ENCODE measurements at places on chromosomes 13 and 19.
A peak's percentile ranks its signal among the peaks of the same experiment; 100 is the strongest.

- no peak for DNase-seq
Measured at GRCh38 chr13:76796851-76797250, 89.4 kb downstream of the KCTD12 start.

GRCh38 chr13:32731576-32731975 lies 145.3 kb downstream of the PDS5B start:
- DNase-seq, result peak; percentile 32

DNA sequence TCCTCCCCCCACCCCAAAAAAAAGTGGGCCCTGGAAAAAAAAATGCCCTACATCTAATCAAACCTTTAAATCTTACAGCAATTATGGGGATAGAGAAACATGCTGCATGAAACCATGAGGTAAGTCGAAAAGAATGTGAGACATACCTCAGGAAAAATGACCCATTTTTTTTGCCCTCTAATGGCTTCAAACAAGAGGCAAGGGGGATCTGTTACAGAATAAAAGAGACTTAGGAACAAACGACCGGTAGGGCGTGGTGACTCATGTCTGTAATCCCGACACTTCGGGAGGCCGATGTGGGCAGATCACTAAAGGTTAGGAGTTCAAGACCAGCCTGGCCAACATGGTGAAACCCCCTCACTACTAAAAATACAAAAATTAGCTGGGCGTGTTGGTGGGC lies 8.4 kb downstream of the RGL3 start:
- peak; percentile 41 for DNase-seq

DNA sequence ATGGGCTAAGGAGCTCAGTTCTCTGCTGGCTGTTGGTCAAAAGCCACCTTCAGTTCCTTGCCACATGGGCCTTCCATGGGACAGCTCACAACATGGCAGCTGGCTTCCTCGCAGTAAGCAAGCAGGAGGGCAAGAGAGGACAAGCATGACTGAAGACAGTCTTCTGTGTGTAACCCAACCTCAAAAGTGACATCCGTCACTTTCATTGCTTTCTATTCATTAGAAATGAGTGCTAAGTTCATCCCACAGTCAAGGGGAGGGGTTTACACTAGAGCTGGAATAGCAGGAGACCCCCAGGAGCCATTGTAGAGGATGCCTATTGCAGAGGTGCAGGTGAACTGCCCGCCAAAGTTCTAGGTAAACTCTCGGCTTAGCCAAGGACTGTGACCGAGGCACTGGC lies 163.3 kb downstream of the NUFIP1 start:
- no peak for DNase-seq

DNA sequence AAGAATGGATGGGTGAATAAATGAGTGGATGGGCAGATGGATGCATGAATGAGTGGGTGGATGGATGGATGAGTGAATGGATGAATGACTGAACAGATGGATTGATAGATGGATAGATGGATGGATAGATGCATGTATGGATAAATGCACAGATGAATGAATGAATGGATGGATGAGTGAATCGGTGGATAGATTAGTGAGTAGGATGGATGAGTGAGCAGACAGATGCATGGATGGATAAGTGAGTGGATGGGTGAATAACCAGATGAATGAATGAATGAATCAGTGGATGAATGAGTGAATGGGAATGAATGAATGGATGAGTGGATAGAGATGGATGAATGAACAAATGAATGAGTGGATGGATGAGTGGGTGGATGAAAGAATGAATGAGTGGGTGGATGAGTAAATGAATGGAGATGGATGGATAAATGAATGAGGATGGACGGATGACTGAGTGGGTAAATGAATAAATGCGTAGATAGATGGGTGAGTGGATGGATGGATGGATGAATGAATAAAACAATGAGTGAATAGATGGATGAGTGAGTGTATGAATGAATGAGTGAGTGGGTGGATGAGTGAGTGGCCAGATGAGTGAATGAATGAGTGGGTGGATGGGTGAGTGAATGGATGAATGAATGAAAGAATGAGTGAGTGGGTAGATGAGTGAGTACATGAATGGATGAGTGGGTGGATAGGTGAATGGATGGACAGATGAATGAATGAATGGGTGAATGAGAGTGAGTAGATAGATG lies 13.0 kb downstream of the GAS6 start:
- no peak for DNase-seq

- no peak for DNase-seq
Measured at GRCh38 chr19:54485851-54486250, 12.8 kb upstream of the CDC42EP5 start.

- no peak for DNase-seq
Measured at GRCh38 chr13:110648848-110649421, 33.6 kb downstream of the NAXD start.

DNA sequence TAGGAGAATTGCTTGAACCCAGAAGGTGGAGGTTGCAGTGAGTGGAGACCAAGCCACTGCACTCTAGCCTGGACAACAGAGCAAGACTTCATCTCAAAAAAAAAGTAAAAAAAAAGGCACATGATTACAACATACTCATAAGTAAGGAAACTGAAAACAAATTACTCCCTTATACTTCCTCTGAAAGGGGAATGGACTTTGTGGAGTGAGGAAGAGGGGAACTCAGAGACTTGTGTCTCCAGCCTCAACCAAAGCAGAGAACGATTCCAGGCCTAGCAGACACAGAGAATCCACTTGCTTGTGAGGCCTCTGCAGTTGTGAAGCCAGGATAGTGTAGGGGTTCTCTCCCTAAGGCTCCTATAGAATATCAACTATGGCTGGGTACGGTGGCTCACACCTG lies 4.3 kb upstream of the LATS2 start:
- no peak for DNase-seq

DNA sequence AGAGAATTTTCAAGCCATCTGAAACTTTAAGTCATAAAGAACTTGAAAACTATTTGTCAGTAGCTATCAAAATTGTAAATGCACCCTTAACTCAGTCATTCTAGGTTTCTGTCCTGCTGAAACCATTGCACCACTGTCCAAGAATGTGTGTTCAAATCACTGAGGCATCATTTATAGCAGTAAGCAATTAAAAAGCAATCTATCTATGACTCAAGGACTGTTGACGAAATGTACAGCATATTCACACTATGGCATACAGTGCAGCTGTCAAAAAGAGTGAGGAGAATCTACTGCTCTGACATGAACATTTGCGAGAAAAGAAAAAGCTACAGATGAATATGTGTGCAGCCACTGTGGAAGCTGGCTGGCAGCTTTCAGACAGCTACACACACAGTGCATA lies 71.2 kb downstream of the ING1 start:
- no peak for DNase-seq

DNA sequence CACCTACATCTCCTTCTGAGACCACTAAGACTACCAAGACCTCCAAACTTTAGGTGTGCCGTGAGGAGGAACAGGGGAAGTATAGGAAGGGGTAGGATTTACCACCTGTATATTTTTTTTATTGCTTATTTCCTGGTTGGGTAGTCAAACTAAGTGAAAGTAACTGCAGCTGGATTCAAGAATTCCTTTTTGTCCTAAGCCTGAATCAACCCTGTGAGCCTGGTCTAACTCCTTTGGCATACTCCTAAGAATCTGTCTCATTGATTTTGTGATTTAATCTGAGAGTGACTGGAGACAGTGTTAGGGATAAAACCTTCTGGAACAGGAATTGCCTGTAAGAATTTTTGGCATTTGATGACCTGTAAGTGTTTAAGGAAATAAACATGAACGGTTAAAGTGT lies 523.5 kb upstream of the MIR17HG start:
- DNase-seq, result no peak

DNA sequence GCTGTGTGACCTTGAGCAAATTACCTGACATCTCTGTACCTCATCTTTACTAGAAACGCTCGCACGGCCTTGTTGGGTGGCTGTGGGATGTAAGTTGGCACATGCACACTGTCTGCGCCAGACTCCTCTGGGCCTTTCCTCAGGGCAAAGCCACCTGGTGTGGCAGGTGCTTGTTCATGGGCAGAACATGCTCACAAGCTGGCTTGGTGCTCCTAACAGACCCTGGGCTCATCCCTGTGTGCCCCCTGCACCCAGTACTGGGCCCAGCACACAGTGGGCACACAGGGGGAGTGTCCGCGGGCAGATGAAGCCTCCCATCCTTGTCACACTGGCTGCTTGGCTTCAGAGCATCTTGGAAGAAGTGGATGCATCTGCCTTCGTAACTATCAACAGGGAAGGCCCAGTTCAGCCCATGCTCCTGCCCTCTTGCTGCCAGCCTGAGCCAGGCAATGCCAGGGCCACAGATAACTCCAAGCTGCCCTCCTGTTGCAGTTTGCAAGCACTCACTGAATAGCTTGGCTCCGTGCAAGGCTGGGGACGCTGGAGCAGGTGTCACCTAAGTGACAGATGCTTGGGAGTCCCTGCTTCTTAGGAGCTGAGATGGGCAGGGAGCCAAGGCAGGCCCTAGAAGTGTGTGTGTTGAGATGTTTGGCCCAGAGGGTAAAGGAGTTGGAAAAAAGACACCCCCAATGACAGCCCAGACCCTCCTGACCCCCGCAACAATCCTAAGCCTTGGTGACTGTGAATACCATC lies 123.9 kb downstream of the TUBA3C start:
- DNase-seq, result no peak

DNA sequence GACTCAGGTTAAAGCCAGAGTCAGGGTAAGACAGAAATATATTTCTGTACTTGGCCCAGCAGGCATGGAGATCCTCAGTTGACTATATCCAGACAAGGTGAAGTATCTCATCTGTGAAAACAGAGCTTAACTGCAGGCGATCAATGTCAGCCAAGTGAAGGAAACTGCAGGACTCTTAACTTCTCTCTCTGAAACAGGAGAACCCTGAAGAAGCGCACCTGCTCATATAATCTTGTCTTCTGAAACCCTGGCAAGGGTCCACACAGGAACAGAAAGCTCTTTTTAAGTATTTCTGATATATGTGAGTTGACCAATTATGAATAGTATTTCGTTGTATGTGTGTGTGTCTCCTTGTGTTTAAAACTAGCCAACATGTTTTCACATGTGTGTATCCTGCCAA lies 504.8 kb upstream of the SLITRK5 start:
- DNase-seq, result no peak

GRCh38 chr13:27463500-27463899 lies 13.1 kb upstream of the MTIF3 start:
- no peak for DNase-seq

DNA sequence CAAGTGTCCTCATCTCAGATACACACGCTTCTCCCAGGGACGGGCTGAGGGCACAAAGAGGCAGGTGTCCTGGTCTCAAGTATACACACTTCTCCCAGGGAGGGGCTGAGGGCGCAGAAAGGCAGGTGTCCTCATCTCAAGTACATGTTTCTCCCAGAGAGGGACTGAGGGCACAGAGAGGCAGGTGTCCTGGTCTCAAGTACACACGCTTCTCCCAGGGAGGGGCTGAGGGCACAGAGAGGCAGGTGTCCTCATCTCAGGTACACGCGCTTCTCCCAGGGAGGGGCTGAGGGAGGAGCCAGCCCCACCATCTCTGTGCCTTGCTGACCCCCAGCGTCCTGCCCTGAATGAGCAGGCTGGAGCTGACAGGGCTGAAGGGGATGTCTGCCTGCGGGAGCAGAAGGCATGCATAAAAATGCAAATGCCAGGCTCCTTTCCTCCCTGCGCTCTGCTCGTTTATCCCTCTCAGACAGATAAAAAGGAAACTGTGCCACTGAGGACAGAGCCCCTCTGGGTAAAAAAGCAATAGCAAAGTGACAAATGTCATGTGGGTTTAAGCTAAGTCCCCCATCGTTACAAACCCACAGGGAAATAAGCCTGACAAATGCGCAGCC lies 96.1 kb upstream of the UQCRFS1 start:
- no peak for DNase-seq

DNA sequence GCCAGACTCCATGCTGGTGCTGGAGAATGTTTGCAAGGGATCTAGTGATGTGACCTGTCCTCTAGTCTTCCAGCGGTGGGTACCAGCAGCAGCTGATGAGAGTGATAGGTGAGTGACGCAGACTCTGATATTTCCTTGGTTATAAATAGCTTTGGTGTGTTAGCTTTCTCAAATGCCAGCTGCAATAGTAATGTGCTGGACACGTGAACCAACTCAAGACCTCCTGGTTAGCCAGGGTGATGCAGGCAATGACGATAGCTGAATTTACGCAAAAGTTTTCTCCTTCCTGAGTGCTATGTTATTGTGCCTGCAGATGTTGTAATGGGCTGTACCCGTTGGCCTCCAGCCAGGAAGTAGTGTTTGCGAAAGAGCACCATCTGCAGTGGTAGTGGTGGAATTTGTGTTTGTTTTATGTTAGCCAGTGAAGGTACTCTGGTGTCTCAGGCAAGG lies 129.5 kb downstream of the CYSLTR2 start:
- peak; percentile 100 for DNase-seq

GRCh38 chr19:29421196-29421545 lies 104.6 kb upstream of the VSTM2B start:
- DNase-seq, result no peak

DNA sequence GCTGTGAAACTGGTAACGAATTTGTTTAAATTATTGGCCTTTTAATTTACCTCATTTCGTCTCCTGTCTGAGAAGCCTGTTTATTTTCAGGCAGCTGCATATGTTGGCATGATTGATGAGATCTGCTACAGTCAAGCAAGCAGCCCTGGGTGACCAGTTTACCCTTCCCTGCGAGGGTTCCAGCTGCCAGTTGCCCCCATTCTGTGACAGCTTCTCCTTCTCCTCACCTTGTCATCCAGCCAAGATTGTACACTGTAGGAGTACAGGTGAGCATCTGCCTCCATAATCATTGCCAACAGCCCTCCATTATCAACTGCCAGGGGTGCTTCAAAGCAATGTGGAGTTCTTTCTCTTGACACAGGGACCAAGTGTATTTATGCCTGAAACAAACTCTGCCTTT lies 1979.9 kb upstream of the PRR20A start:
- no peak for DNase-seq

DNA sequence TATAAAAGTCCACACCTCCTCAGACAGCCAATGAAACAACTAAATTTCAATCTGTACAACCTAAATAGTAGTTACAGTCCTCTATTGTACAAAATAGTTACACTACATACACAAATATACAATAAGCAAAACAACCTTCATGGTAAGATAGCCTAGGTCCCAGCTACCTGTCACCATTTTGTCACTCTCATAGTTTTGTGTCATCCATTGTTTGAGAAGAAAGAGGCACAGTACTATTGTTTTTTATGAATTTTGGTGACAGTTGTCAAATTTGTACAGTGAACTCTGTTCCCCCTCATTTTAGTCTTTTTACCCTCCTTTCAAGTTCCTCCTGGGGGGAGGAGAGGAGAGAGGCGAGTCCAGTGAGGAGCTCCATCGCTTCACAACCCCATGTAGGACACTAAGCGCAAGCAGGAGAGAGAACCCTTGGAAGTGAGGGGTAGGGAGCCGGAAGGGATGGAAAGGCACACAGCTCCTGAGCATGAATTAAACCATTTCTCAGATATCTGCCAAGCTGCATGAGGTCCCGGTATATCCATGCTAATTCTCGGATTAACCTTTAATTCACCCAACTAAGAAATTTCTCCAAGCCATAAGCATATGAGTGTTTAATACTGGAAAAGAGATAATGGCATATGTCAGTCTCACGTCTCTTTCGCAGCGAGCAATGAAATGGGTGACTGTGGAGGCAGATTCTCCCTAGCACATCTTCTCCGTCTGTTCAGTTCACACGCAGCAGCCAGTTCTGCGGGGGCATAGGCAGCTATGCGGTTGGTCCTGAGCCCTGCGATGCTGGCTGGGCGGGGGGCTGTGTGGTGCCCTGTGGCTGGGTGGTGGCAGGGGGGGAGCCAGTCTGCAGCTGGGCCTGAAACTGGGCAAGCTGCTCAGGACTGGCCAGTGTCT lies 60.5 kb downstream of the SERP2 start:
- no peak for DNase-seq

Measured in amniotic epithelial cell (primary cell).